ENCODE measurements at places on chromosomes 11 and 22. TPM values are rescaled to one million over a fixed set of nuclear protein-coding genes. Genes with fewer than 3 reads are reported as not detected.
A peak's percentile ranks its signal among the peaks of the same experiment; 100 is the strongest.

Gene MS4A6A
- total RNA-seq, result 0.16 TPM

Gene OR5P2
- total RNA-seq, result not detected

- peaks cover 7% of the 10 kb centered on the region for H3K4me1 ChIP-seq
- H3K36me3 ChIP-seq, result peaks cover 20% of the 10 kb centered on the region
- H3K4me3 ChIP-seq, result no peak overlapping the region
- peaks cover 15% of the 10 kb centered on the region for H3K27me3 ChIP-seq
- no peak overlapping the region for H3K27ac ChIP-seq
- no peak for DNase-seq
These were observed 42.1 kb downstream of the PAMR1 start for GRCh38 chr11:35483131-35483820.

DNA sequence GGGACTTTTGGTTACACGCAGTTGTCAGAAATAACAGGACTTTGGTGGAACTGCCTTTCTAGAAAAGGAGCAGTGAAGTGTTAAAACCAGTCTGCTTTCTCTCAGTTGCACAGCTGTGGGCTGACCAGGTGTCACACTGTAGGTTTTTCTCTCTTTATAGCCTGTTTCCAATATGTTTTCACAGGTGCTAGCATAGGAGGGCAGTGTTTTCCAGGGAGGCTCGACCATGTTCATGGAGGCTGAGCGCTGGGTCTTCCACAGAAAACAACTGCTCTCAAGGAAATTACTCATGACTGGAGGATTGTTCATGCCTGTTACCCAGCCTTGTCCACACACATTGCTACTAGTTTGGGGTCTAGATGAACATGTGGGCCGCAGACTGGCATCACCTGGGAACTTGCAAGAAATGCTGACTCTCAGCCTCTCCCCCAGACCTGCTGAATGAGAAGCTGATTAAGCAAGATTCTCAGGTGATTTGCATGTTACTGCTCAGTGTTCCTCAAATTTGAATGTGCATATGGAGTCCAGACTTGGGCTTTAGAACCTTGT, 157.7 kb downstream of the MAML2 start:
- DNase-seq, result no peak
- H3K27me3 ChIP-seq, result no peaks in the 10 kb centered on the region
- H3K4me3 ChIP-seq, result no peak overlapping the region
- H3K36me3 ChIP-seq, result no peaks in the 10 kb centered on the region
- no peak overlapping the region for H3K27ac ChIP-seq

DNA sequence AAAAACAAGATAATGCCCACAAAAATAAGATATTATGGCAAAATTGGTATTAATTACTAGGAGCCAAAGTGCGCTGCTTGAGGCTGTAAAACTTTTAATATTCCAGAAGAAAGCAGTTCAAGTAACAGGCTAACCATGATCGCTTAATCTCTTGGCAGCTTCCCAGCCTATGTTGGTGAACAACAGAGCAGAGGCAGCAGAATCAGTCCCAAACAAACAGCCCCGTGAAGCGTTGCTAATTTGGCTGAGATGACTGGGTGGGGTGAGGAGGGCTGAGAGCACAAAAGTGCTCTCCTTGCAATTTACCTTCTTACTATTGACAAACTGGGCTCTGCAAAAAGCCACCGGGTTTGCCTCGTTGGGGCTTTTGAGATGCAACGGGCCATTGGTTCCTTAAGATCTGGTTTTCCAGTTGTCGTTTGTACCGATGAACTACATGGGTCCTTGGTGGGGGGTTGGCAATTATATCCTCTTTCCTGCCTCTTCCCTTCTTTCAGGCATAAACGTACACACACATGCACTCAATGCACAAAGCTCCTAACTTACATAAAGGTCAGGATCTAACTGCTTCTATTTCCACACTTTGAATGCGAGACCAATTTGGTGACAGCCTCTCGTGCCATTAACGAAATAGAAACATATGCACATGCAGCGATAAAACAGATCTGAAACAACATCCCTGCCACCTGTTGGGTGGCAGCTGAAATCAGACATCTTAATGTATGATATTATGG, 407.6 kb upstream of the CADM1 start:
- H3K36me3 ChIP-seq, result no peaks in the 10 kb centered on the region
- DNase-seq, result no peak
- H3K27me3 ChIP-seq, result no peaks in the 10 kb centered on the region
- H3K4me1 ChIP-seq, result no peaks in the 10 kb centered on the region
- no peak overlapping the region for H3K27ac ChIP-seq
- H3K4me3 ChIP-seq, result no peak overlapping the region

Gene NLRP14
- 0.07 TPM for total RNA-seq

DNA sequence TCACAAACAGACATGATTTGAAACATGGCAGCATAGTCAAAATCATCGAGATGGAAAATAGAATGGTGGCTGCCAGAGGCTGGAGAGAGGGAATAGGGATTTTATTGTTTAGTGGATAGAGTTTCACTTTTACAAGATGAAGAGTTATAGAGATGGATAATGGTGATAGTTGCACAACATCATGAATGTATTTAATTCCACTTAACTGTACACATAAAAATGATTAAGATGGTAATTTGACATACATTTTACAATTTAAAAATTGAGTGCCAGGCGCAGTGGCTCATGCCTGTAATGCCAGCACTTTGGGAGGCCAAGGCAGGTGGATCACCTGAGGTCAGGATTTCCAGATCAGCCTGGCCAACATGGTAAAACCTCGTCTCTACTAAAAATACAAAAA, 21.2 kb downstream of the TTC28 start:
- no peak overlapping the region for H3K27ac ChIP-seq
- H3K4me1 ChIP-seq, result 0 out of 2 replicates have a peak, but pooled peaks cover 4% of the 10 kb centered on the region
- H3K27me3 ChIP-seq, result no peaks in the 10 kb centered on the region
- DNase-seq, result no peak
- H3K4me3 ChIP-seq, result no peak overlapping the region
- no peaks in the 10 kb centered on the region for H3K36me3 ChIP-seq

- H3K4me1 ChIP-seq, result peaks cover 29% of the 10 kb centered on the region
- peak overlapping the region; percentile 53 for H3K4me3 ChIP-seq
- H3K36me3 ChIP-seq, result no peaks in the 10 kb centered on the region
- H3K27ac ChIP-seq, result peak overlapping the region; percentile 90
- DNase-seq, result peak; percentile 92
- H3K27me3 ChIP-seq, result peaks cover 3% of the 10 kb centered on the region
These were observed 14.4 kb upstream of the CDC42EP1 start for GRCh38 chr22:37545703-37546436.

DNA sequence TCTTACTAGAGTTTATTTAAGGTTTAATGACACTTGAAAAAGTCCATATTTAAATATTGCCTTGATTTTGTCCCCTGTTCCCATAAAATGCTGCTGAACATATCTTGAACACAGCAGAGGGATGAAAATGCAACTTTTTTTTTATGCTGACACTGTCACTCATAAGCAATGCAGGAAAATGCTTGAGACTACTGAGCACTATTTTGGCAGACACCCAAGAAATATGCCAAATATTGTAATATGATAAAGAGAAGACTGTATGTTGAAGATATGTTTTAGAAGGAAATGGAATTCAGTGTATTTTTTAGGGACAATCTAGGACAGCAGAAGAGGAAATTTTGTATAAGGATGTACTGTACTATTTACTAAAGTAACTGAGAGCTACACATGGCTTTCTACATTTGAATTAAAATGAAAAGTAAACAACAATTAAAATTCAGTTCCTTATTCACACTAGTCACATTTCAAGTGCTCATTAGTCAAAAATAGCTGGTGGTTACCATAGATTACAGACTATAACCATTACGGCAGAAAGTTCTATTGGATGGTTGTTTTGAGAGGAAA, 58.6 kb downstream of the LRRC4C start:
- no peaks in the 10 kb centered on the region for H3K27me3 ChIP-seq
- H3K36me3 ChIP-seq, result no peaks in the 10 kb centered on the region
- H3K4me3 ChIP-seq, result no peak overlapping the region

DNA sequence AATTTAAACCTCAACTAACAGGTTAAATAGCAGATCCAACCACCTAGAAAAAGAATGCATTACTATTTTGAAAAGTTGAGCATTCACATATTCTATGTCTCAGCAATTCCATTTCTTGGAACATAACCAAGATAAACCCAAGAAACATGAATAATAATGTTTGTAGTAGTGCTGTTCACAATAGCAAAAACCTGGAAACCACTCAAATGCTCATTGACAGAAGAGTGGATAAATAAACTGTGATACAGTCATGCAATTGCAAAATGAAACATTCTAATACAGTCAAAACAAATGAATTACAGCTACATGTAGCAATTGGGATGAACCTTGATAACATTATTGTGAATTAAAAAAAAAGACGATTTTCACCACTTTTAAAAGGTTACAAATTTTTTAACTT, 162.8 kb upstream of the TMEM45B start:
- H3K4me1 ChIP-seq, result peaks cover 6% of the 10 kb centered on the region
- H3K4me3 ChIP-seq, result no peak overlapping the region
- H3K27ac ChIP-seq, result no peak overlapping the region
- H3K36me3 ChIP-seq, result peaks cover 17% of the 10 kb centered on the region
- H3K27me3 ChIP-seq, result peaks cover 3% of the 10 kb centered on the region
- no peak for DNase-seq

DNA sequence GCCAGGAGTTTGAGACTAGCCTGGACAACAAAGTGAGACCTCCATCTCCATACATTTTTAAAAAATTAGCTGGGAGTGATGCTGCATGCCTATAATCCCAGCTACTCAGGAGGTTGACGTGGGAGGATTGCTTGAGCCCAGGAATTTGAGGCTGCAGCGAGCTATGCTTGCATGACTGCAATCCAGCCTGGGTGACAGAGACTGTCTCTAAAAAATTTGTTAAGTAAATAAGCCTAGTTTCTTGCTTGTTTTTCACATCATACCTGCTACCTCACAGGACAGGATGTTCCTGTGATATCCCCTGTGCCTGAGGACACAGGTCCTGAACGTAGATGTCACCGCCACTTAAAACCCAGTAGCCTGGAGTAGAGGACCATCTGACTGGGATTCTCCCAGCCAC, 348.6 kb downstream of the MN1 start:
- no peak overlapping the region for H3K4me3 ChIP-seq
- peaks cover 29% of the 10 kb centered on the region for H3K4me1 ChIP-seq
- DNase-seq, result no peak
- H3K27me3 ChIP-seq, result peaks cover 3% of the 10 kb centered on the region

GRCh38 chr11:111347723-111348115, 31.4 kb downstream of the POU2AF1 start:
- H3K4me3 ChIP-seq, result no peak overlapping the region
- no peak for DNase-seq
- H3K4me1 ChIP-seq, result 0 out of 2 replicates have a peak, but pooled peaks cover 2% of the 10 kb centered on the region
- H3K27ac ChIP-seq, result no peak overlapping the region
- H3K27me3 ChIP-seq, result no peaks in the 10 kb centered on the region

- no peaks in the 10 kb centered on the region for H3K27me3 ChIP-seq
- peaks cover 13% of the 10 kb centered on the region for H3K4me1 ChIP-seq
- no peak for DNase-seq
These were observed 27.0 kb upstream of the SLC25A18 start for GRCh38 chr22:17536269-17536668.
